Amniotic stem cell (primary cell): ENCODE measurements at places on chromosomes 5 and 9.

DNA sequence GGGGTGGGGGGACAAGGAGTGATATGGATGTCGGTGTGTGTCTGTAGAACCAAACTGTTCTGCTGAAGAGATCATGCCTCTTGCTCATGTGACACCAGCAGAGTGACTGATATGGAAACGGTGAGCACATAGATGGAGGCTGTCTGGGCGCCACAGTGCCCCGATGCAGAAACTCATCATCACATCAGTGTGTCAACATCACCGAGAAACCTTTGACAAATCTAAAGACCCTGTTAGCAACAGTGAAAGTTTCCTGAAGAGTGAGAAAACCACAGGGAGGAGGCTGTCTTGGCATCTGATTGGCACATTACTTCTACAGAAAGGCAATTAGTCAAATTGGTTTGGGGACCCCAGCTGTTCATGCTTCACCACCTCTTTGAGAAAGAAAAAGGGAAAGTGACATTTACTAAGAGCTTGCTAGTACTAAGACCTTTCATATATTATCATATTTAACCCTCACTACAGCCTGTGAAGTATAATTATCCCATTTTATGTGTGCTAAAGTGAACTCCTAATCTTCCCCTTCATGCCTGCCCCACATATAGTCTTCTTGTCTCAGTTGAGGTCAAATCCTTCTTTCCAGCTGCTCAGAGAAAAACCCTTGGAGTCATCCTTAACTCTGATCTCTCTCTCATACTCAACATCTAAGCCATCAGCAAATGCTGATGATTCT, 25.6 kb downstream of the CSF2 start:
- DNase-seq, result no peak

GRCh38 chr5:127011961-127012644, 18.3 kb downstream of the MARCHF3 start:
- no peak for DNase-seq

- DNase-seq, result no peak
These were observed 82.5 kb upstream of the ZNF169 start for GRCh38 chr9:94176608-94177007.

- DNase-seq, result no peak
These were observed 1.5 kb upstream of the MARCHF3 start for GRCh38 chr5:127031863-127032232.
